ENCODE measurements at places on chromosomes 7 and 10. TPM values are rescaled to one million over a fixed set of nuclear protein-coding genes. Genes with fewer than 3 reads are reported as not detected.

OR9A2 gene
- 0.48 TPM for total RNA-seq

OPN4 gene
- total RNA-seq = not detected

MET gene
- total RNA-seq = 16.8 TPM

RHOBTB1 gene
- 22.8 TPM for total RNA-seq

NUDT5 gene
- 39.7 TPM for total RNA-seq

FKBP6 gene
- total RNA-seq = not detected
